ENCODE measurements at places on chromosomes 12 and 14. TPM values are rescaled to one million over a fixed set of nuclear protein-coding genes. Genes with fewer than 3 reads are reported as not detected.
A peak's percentile ranks its signal among the peaks of the same experiment; 100 is the strongest.

Gene SLC4A8
- 4.1 TPM for polyA plus RNA-seq

Gene PRIMA1
- 1.4 TPM for polyA plus RNA-seq

Gene B4GALNT3
- polyA plus RNA-seq = 14.2 TPM

Gene ANKS1B
- polyA plus RNA-seq = 4.3 TPM

Gene MDM1
- 31.4 TPM for polyA plus RNA-seq

Gene PAPLN
- 23.2 TPM for polyA plus RNA-seq

Gene OTOGL
- 0.92 TPM for polyA plus RNA-seq

Gene CLEC4C
- not detected for polyA plus RNA-seq

Gene OAS3
- 9.6 TPM for polyA plus RNA-seq

Gene DEGS2
- polyA plus RNA-seq = 11.1 TPM

Gene CMA1
- 0.38 TPM for polyA plus RNA-seq

Gene NGB
- polyA plus RNA-seq = not detected

Gene SLIRP
- 108 TPM for polyA plus RNA-seq

Gene DIP2B
- polyA plus RNA-seq = 23.1 TPM

Gene NFE2
- 3.8 TPM for polyA plus RNA-seq

GRCh38 chr14:81436296-81437138, 36.4 kb upstream of the STON2 start:
- DNase-seq = peak; percentile 77

DNA sequence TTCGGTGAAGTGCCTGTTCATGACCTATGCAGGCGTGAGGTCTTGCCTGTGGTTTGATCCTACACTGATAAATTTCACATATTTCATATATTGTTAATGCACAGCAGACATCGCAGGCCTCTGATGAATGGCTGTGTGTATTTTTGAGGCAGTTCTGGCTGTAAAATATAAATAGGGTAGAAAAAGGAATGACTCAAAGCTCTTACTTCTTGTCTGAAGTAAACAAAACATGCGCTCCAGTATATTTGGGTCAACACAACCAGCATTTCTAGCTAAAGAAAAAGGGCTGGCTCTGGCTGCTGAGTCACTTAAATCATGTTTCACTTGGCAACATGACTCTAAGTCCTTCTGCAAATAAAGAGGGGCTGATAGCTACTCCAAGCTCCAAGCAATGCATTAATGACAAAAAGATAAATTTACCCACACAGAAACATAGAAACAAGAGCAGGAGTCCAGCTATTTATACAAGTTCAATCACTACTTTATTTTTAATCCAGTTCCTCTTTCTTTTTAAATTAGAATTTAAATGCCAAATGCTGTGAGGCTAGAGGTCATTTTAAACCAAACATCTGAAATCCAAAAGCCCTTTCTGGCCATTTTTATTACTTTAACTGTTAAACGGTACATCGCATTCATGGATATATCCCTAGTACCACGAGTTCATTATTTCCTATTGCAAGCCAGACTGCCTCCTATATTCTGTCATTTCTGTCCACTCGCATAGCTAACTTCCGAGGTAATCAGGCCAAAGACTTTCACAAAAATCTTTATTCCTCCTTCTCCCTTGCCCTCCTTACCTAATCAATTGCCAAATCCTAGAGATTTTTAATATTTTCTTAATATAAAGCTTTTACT, 54.3 kb upstream of the TMCC3 start:
- DNase-seq = no peak

GRCh38 chr12:2735432-2735831, 59.3 kb upstream of the FKBP4 start:
- DNase-seq = no peak

- DNase-seq = no peak
These were observed 15.4 kb downstream of the LLPH start for GRCh38 chr12:66115071-66115600.

DNA sequence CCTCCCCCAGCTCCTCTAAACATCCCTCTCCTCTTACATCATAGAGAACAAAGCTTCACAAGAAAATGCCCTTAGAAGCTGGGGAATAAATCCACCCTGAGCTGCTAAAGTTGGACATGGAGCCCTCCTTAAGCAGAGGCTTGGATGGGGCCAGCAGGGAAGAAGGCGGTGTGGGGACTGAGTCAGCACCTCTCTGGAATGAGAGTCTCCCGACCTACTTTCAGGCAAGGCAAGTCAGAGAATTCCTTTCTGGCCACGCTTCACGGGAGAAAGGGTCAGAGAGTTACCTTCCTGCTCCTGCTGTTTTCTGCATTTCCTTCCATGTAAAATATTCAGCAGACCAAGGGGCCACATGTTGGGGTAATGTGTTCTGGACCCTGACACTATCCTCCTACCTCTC, 113.3 kb upstream of the PRB2 start:
- DNase-seq = no peak

DNA sequence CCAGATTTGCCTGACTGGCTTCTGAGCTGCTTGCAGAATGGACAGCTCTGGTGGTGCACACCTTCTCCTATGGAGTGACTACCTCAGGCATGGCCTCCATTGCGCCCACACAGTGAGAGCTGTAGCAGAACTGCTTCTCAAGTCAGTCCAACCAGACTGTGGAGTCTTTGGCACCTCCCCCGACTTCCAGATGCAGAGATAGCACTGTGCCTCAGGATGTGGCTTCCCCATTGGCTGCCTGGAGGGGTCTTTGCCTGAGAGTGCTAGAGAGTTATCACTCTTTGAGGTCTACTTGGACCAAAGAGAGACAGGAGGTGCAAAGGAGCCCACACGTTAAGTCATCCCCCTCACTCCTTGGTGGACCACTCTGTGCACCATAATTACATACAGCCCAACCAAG, 44.8 kb upstream of the FRS2 start:
- DNase-seq = no peak

GRCh38 chr12:64452559-64453329, 824 bp downstream of the TBK1 start:
- peak; percentile 33 for DNase-seq

DNA sequence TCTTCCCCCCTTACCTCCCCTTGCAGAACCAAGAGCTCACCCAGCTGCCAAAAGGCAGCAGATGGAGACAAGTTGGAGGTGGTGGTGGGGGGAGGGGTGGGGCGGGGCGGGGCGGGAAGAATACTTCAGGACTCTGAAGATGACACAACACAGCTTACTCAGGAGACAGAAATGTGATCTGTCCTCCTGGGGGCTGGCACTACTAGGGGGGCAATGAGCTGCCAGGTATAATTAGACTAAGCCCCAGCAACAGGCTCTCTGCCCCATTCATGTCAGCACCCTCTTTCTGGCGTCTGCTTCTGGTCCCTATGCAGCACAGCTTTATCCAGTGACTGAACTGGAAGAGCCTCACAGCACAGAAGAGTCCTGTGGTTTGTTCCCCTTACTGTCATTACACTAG, 407.0 kb downstream of the MED13L start:
- DNase-seq = no peak

DNA sequence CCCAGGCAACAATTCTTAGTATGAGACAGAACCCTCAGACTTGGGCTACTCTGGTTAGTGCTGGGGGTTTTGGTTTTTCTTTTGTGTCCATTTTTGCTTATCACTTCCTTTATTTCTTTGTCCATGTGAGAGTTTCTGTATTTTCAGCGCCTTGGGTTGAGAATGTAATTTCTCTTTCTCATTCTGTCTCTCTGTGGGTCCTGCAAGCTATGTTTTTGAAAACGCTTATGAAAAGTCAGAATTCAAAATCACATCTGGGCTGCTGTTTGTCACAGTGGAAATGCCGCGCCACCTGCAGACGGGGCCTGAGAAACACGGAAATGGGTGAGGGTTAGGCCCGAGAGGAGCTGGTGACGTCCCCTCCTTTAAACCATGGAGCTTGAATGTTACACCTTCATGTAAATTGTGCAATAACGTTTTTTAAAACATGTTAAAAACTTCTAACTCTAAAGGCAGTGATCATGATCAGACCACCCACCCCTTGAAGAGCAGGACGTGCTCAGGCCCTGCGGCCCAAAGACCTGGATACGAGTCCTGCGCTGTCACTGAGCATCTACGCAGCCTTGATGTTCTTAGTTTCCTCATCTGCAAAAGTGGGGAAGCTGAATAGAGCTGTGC, 26.1 kb downstream of the JDP2 start:
- no peak for DNase-seq

DNA sequence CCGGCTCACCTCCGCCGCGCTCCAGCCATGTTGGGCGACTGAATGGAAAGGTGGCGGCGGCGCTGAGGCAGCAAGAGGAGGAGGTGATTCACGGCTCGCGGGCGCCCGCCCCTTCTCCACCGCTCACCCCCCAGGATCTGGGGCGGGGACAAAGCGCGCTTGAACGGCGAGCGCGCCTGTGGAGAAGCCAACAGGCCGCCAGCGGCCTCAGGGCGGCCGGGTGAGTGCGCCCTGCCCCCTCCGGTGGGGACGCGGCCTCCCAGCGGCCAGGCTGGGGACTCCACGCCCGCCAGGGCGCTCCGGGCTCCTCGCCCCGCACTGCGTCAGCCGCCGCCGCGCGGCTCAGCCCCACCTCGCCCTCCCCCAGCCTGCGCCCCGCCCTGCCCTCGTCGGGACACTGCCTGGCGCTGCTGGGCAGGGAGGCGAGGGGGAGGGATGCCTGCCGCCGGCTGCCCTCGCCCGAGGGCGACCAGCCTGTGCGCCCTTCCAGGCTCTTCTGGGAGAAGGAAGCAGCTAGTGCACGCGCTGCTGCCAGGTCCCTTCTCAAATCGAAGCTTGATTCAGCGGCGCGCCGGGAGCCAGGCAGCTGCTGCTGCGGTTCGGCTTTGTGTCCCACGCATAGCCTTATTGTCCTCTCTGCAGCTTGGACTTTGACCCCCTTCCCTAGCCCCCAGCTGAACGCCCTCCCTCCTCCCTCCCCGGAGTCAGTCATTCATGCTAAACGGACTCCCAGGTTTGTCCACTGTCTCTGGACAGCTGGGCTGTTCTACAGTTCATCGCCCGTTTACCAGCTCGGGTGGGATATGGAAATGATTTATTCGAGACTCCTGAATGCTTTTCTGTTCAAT, at the start of gene KIF21A:
Gene KIF21A (minus strand): TSS at position 40 of the 848 bp plus-strand sequence. CDS start 150 bp downstream, outside the sequence.
- no peak for DNase-seq

GRCh38 chr14:92135269-92135668, 13.5 kb downstream of the CPSF2 start:
- DNase-seq = peak; percentile 6

DNA sequence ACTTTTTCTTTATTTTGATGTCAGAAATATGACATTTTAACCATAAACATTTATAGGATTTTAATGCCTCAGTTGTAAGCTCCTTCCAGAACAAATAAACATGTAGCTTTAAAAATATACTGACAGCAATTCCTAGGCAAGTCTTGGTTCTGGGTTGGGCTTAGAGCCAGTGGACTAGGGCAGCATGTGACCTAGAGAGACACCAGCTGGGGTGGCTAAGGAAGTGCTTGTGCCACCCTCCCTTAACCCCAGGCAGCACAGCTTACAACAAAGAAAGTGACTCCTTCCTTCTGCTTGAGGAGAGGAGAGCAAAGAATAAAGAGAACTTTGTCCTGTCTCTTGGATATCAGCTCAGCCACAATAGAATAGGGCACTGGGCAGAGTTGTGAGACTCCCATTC, 61.6 kb upstream of the KTN1 start:
- no peak for DNase-seq

GRCh38 chr12:67981287-67982162, 7.7 kb upstream of the IFNG-AS1 start:
- DNase-seq = no peak

DNA sequence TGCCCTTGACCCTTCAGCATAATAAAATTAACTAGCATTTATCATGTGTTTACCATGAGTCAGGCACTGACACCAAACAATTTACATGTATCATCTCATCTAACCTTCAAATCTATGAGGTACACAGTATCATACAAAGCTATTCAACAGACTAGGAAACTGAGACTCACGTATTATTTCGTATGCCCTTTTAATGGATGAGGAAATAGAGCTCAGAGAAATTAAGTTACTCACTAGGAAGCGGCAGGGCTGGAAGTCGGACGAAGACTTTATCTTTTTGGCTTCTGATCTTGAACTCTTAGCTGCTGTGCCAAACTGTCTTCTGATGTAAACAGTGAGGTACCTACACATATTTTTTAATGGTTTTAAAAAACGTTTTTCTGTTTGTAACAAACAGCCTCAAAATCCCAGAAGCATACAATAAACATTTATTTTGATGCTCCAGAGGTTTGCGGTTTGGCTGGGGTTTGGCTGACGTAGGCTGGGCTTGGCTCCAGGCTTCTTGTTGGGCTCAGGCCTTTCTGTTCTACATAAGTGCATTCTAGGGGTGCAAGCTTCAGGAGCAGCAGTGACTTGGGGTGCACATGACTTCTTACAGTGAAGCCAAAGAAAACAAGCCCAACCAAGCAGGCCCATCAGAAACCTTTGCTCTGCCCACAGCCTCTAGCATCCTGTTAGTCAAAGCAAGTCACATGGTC, 184.7 kb downstream of the TBX5 start:
- no peak for DNase-seq

DNA sequence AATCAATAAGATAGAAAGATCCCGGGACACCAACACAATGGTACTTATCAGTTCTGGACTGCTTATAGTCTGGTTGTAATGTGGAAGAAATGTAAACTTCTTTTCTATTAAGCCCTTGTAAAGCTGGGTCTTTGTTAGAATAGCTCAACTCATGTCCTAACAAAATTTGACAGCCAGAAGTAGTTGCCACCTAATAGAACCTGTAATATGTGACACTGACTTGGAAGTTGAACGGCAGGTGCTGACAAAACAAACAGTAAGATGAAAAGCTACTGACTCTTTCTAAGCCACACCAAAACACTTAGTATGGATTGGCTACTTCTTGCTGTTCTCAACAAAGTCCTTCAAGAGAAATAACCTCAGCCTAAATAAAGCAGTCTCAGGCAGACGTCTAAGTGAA, 56.6 kb downstream of the KIF21A start:
- DNase-seq = no peak

- DNase-seq = no peak
These were observed 14.4 kb upstream of the OR6C65 start for GRCh38 chr12:55385891-55386290.

DNA sequence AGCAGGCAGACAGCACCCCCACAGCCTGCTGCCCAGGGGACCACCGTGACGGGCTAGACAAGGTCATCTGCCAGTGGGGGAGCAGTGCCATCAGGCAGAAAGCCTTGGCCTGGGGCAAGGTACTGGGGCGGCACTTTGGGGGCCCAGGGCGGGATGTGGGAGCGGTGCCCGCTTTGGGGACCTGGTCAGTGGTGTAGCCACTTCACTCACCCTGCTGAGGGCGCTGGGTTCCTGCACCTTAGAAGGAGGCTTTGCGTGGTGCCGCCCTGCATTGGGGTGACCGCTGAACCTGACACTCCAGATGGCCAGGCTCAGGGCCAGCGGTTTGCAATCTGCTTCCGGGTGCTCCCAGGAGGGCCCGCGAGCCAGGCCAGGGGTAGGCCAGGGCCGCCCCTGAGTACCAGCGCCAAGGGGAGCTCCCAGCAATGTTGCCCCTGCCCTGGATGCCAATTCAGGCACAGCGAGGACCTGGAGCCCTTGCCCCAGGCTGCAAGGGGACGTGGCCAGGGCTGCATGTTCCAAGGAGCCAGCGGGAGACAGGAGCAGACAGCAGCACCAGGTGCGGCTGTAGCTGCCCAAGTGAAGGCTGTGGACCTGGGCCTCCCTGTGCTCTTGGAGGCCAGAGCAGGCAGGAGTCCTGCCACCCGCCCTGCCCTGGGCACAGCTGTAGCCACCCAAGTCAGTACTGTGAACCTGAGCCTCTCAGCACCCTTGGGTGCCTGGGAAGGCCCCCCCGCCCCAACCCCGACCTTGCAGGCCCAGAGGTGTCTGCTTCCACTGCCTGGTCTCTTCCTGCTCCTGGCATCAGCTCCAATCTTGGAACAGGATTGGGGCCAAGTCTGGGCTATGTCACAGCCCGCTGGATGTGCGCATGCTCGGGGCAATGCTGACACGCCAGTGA, 550.7 kb downstream of the SLC6A15 start:
- no peak for DNase-seq
